ENCODE measurements at places on chromosomes 12 and 14.

GRCh38 chr12:84512751-84513150 lies 399.8 kb downstream of the SLC6A15 start:
- no peak overlapping the region for H3K4me3 ChIP-seq
- no peaks in the 10 kb centered on the region for H3K36me3 ChIP-seq
- no peak for DNase-seq
- no peaks in the 10 kb centered on the region for H3K27me3 ChIP-seq
- no peak overlapping the region for H3K27ac ChIP-seq
- H3K4me1 ChIP-seq: no peaks in the 10 kb centered on the region

DNA sequence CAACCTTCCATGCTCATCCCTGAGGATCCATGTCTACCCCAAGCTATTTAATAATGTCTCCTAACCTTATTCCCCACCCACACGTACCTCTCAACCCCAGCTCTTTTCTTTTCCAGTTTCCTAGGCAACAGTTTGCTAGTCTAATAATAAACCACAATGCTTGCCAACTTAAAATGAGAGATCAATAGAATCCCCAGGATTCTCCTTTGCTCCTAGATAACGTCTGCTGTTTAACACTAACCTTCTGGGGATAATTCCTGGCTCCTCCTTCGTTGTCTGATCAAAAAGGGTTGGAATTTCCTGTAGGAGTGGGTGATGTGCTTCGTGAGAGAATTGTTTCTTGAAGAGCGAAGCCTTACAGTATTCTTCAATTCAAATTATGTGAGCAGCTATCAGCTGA lies 42.2 kb upstream of the DBX2 start:
- H3K27me3 ChIP-seq: no peaks in the 10 kb centered on the region
- DNase-seq: no peak
- H3K4me3 ChIP-seq: no peak overlapping the region
- no peaks in the 10 kb centered on the region for H3K4me1 ChIP-seq
- no peaks in the 10 kb centered on the region for H3K36me3 ChIP-seq

DNA sequence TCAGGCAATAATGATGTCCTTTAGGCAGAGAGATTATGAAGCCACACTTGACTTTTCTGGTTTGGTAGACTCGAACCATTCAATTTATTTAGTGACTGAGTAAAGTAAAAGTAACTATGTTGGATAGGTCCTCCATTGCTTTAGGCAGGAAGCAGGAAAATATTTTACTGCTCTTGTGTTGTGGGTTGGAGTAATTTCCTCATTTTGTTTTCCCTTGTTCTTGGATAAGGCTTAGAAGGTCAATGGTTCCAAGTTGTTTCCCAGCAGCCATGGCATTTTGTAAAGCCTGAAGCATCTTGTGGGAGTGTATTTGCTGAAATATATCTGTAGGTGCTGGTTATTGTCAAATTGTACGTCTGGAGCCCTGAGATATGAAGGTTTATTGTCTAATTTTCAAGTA lies 161.2 kb upstream of the SLC38A2 start:
- DNase-seq: no peak
- H3K4me3 ChIP-seq: no peak overlapping the region
- H3K4me1 ChIP-seq: no peaks in the 10 kb centered on the region
- no peak overlapping the region for H3K27ac ChIP-seq

DNA sequence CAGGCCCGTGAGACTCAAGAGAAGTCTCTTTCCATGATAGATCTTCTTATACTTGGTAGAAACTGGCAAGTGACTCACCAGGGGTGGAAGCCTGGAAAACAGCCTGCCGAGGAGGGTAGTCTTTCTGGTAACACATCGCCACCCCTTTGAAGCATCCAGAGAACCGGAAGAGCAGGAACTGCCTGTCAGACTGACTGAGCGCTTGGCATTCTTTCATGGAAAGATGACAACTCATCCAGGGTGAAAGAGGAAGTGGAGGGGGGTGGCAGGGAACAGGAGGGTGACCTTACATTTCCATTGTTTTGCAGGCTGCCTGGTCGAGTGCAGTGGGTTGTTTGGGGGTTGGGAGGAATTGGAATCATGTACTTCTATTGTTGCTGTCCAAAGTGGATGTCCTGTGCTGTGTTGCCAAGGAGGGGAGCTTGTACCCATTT lies 34.5 kb downstream of the PRKCH start:
- no peak overlapping the region for H3K4me3 ChIP-seq
- no peaks in the 10 kb centered on the region for H3K36me3 ChIP-seq
- DNase-seq: peak; percentile 31
- H3K4me1 ChIP-seq: peaks cover 4% of the 10 kb centered on the region

- H3K4me1 ChIP-seq: no peaks in the 10 kb centered on the region
- H3K27me3 ChIP-seq: no peaks in the 10 kb centered on the region
- H3K27ac ChIP-seq: no peak overlapping the region
- DNase-seq: no peak
These were observed 59.5 kb downstream of the RBM19 start for GRCh38 chr12:113906411-113907200.

GRCh38 chr14:54127526-54127925 lies 170.9 kb upstream of the BMP4 start:
- H3K27ac ChIP-seq: no peak overlapping the region
- no peaks in the 10 kb centered on the region for H3K27me3 ChIP-seq
- H3K4me1 ChIP-seq: no peaks in the 10 kb centered on the region
- DNase-seq: no peak

DNA sequence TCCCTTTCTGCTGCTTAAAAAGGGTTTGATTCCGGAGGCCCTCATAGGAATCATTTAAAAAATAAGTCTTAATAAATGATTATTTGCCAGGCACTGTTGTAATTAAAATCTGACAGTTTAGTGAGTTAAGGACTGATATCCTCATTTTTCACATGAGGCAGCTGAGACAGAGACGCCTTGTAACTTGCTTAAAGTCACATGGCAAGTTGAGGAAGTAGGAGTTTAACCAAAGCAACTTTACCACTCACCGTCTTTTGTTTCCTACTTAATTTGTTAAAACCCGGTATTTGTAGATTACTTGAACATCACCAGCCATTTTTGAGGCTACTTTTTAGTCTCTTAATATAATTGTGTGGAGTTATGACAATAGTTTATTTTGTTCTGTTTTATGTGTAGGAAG lies 2.4 kb downstream of the TIGAR start:
- H3K36me3 ChIP-seq: no peaks in the 10 kb centered on the region
- DNase-seq: no peak
- no peak overlapping the region for H3K4me3 ChIP-seq
- no peaks in the 10 kb centered on the region for H3K27me3 ChIP-seq

- H3K36me3 ChIP-seq: peaks cover 4% of the 10 kb centered on the region
- no peaks in the 10 kb centered on the region for H3K4me1 ChIP-seq
- no peak overlapping the region for H3K27ac ChIP-seq
- DNase-seq: no peak
- no peak overlapping the region for H3K4me3 ChIP-seq
These were observed 27.3 kb downstream of the PSMA6 start for GRCh38 chr14:35319509-35319908.

- H3K4me1 ChIP-seq: peaks cover 12% of the 10 kb centered on the region
- no peak overlapping the region for H3K4me3 ChIP-seq
- H3K27ac ChIP-seq: no peak overlapping the region
- DNase-seq: no peak
- no peaks in the 10 kb centered on the region for H3K27me3 ChIP-seq
- H3K36me3 ChIP-seq: no peaks in the 10 kb centered on the region
These were observed 17.9 kb upstream of the EML1 start for GRCh38 chr14:99775351-99775750.

DNA sequence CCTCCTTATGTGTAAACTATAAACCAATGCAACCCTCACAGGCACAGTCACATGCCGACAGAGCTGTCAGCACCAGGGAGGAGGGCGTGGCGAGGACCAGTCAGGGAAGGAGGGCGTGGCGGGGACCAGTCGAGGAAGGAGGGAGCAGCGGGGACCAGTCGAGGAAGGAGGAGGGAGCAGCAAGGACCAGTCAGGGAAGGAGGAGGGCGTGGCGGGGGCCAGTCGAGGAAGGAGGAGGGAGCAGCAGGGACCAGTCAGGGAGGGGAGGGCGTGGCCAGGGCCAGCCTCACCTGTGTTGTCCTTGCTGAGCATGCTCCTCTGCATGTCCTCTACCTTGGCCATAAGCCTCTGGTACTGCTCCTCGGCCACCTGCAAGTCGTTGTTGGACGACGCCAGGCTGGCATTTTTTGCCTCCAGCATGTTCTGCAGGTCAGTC lies 24.2 kb downstream of the GOLGA3 start:
- DNase-seq: no peak
- H3K36me3 ChIP-seq: peaks cover 22% of the 10 kb centered on the region
- no peaks in the 10 kb centered on the region for H3K27me3 ChIP-seq
- H3K4me1 ChIP-seq: no peaks in the 10 kb centered on the region
- H3K4me3 ChIP-seq: no peak overlapping the region
- H3K27ac ChIP-seq: no peak overlapping the region

DNA sequence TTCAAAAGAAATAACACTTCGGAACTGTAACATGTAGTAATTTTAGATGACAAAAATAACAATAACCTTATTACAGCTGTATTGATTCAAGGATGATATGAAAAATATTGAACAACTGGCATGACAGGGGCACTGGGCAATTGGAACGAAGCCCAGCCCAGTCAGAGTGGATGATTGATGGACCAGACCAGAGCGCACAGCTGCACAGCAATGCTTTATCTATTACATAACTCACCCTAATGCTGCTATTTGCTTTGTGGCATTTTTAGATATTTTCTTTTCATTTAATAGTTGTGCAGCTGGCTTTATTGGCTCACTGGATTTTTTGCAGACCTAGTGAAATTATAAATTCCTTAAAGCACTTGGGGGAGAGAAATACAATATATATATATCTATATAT lies 26.9 kb upstream of the FERMT2 start:
- H3K4me3 ChIP-seq: no peak overlapping the region
- no peaks in the 10 kb centered on the region for H3K27me3 ChIP-seq
- no peak for DNase-seq
- no peak overlapping the region for H3K27ac ChIP-seq
- no peaks in the 10 kb centered on the region for H3K4me1 ChIP-seq

GRCh38 chr12:102726686-102727085 lies 190.4 kb downstream of the PAH start:
- no peak overlapping the region for H3K4me3 ChIP-seq
- H3K27me3 ChIP-seq: no peaks in the 10 kb centered on the region
- no peak for DNase-seq

- no peaks in the 10 kb centered on the region for H3K36me3 ChIP-seq
- no peak overlapping the region for H3K4me3 ChIP-seq
- no peak overlapping the region for H3K27ac ChIP-seq
- DNase-seq: no peak
These were observed 73.5 kb downstream of the CDK17 start for GRCh38 chr12:96326628-96327227.

- H3K4me1 ChIP-seq: peaks cover 2% of the 10 kb centered on the region
- peak; percentile 64 for DNase-seq
- no peaks in the 10 kb centered on the region for H3K36me3 ChIP-seq
- H3K27ac ChIP-seq: no peak overlapping the region
These were observed 54.5 kb upstream of the FRS2 start for GRCh38 chr12:69415471-69416275.

GRCh38 chr12:80582431-80582830 lies 125.0 kb upstream of the MYF6 start:
- H3K4me3 ChIP-seq: no peak overlapping the region
- no peaks in the 10 kb centered on the region for H3K36me3 ChIP-seq
- no peak overlapping the region for H3K27ac ChIP-seq
- DNase-seq: no peak
- H3K27me3 ChIP-seq: no peaks in the 10 kb centered on the region

GRCh38 chr12:12590961-12591360 lies 20.7 kb upstream of the CREBL2 start:
- H3K27ac ChIP-seq: no peak overlapping the region
- no peaks in the 10 kb centered on the region for H3K4me1 ChIP-seq
- DNase-seq: no peak
- H3K27me3 ChIP-seq: no peaks in the 10 kb centered on the region
- no peaks in the 10 kb centered on the region for H3K36me3 ChIP-seq

Measured in iPS DF 6.9 (cell line).